ENCODE measurements at places on chromosomes 1 and 21.

GRCh38 chr1:173329726-173330125 is 122.6 kb upstream of the TNFSF4 start:
- DNase-seq = no peak

- no peak for DNase-seq
These were observed at the start of gene RHBG for GRCh38 chr1:156368889-156369684. Gene RHBG (plus strand): TSS chr1:156369211. CDS start chr1:156369250, 39 bp downstream.

DNA sequence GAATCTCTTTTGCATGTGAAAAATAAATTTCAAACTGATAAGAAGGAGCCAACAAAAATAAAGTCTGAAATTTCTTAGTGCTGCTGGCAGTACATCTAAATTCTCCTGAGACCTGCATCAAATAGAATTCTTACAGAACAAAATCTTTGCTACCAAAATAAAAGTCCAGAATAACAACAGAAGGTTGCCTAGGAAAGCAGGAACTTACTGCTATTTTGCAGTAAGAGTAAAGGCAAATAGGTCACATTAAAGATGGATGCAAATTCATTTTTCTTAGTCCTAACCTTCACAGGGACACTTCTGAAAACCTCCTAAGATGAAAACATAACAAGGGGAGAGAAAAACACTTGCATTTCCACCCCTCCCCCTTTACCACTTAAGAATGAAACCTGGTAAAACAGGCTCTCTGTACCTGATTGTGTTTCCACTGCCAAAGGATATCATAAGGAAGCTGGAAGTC is 59.0 kb downstream of the RUSC1 start:
- no peak for DNase-seq

DNA sequence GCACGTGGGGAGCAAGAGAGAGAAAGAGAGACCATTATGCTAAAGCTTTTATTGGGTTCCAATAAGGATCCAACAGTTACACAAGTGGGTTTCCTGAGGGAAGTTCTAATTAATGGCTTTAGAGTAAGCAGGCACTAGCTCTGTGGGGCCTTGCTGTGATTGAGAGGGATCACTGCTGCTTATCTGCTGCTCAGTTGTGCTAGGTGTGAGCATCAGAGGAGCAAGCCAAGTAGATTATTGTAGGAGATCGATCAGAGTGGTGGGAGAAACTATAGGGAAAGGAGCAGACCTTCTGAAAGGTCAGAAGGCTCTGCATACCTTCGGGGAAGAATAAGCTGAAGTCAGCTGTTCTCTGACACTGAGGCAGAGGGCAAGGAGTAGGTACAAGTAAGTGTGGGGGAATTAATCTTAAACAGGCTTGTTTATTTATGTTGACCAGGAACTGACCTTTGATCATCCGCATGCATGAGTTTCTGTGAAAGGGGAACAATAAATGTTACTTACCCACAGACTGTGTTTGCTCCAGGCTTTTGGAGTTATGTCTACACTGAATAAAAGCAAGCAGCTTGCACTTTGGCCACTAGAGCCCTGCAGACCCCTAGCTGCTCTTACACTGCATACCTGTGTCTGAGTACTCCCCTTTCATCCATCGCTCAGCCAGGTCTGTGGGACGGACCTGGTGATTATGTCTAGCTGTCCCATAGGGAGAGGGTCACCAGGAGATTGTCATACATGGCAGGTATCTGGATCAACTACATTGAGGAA is 89.7 kb downstream of the TNNI3K start:
- DNase-seq = no peak
